ENCODE measurements at places on chromosomes 7 and 10. TPM values are rescaled to one million over a fixed set of nuclear protein-coding genes. Genes with fewer than 3 reads are reported as not detected.

DNA sequence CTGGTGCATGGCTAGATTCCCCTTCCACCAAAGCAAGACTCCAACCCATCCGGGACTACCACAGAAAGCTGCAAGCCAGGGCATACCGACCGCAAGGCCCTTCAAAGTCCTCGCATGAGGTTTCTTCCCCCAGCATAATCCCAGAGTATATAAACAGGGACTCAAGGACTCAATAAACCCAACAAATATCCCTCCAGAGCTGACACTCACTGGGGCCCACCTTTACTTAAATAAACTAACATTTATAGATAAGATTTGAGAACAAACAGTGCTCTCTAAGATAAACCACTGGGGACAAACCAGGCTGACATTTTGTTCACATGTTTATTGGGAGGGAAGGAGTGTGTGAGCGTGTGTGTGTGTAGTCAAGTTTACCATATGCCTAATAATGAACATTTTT lies 138.2 kb downstream of the ADAM12 start:
- no peak overlapping the region for H3K27ac ChIP-seq
- no peaks in the 10 kb centered on the region for H3K36me3 ChIP-seq
- peaks cover 22% of the 10 kb centered on the region for H3K4me1 ChIP-seq
- H3K27me3 ChIP-seq: no peaks in the 10 kb centered on the region

DNA sequence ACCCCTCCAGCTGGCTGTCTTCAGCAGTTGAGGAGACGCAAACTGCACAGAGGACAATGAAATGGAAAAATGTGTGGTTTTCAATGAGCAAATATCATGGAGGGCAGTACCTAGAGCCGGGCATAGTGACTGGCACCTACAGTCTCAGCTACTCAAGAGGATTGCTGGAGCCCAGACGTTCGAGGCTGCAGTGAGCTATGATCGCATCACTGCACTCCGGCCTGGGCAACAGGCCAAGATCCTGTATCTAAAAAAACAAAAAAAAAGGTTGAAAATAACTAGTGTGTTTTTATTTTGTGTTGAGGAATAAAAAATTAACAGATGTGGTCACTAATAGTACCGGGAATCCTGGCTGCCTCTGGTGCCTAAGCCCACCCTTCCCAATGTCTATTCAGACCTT lies 345.5 kb downstream of the GALNT17 start:
- no peaks in the 10 kb centered on the region for H3K4me1 ChIP-seq
- H3K27ac ChIP-seq: no peak overlapping the region
- no peak overlapping the region for H3K4me3 ChIP-seq

- H3K27ac ChIP-seq: no peak overlapping the region
- no peak for DNase-seq
- H3K4me1 ChIP-seq: peaks cover 42% of the 10 kb centered on the region
- H3K36me3 ChIP-seq: no peaks in the 10 kb centered on the region
These were observed 47.4 kb downstream of the SGMS1 start for GRCh38 chr10:50576245-50576815.

- no peak overlapping the region for H3K4me3 ChIP-seq
- peaks cover 33% of the 10 kb centered on the region for H3K4me1 ChIP-seq
- peak overlapping the region; percentile 77 for H3K27ac ChIP-seq
- no peak for DNase-seq
- no peaks in the 10 kb centered on the region for H3K27me3 ChIP-seq
These were observed 259.1 kb downstream of the KLF6 start for GRCh38 chr10:3525832-3526449.

GSTO2 gene
- 19.0 TPM for total RNA-seq

DNA sequence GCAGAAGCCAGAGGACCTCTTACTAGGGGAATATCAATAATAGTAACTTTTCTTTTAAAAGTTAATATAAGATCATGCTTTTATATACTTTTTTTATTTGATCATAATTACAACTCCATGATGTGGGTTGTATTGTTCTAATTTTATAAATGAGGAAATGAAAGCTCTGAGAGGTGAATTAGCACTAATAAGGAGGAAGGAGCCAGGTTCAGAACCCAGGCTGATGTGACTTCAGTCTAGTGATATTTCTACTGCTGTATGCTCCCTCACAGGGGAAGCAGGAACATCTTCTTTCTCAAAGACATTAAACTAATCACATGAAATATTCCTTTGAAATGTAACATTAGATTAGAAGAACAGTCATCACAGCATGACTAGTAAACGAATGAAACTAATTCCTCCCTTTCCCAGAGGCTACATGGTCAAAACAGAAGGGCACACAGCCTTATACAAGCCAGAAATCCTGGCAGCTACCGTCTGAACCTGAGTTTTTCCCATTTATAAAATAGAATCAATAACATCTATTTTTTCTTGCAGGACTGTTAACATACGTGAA lies 81.4 kb upstream of the GJD4 start:
- no peaks in the 10 kb centered on the region for H3K27me3 ChIP-seq
- H3K36me3 ChIP-seq: no peaks in the 10 kb centered on the region
- no peaks in the 10 kb centered on the region for H3K4me1 ChIP-seq
- no peak overlapping the region for H3K27ac ChIP-seq
- DNase-seq: no peak
- H3K4me3 ChIP-seq: no peak overlapping the region

- no peak overlapping the region for H3K27ac ChIP-seq
- H3K4me1 ChIP-seq: peaks cover 33% of the 10 kb centered on the region
- H3K4me3 ChIP-seq: no peak overlapping the region
- no peaks in the 10 kb centered on the region for H3K36me3 ChIP-seq
These were observed 33.5 kb downstream of the TSPAN15 start for GRCh38 chr10:69484736-69485135.

- H3K27me3 ChIP-seq: no peaks in the 10 kb centered on the region
- no peak for DNase-seq
- H3K4me3 ChIP-seq: no peak overlapping the region
- H3K4me1 ChIP-seq: no peaks in the 10 kb centered on the region
- H3K36me3 ChIP-seq: no peaks in the 10 kb centered on the region
These were observed 321.4 kb upstream of the AOAH start for GRCh38 chr7:37045681-37046179.

GRCh38 chr10:84743483-84743882 lies 415.1 kb downstream of the CCSER2 start:
- no peak overlapping the region for H3K27ac ChIP-seq
- no peaks in the 10 kb centered on the region for H3K4me1 ChIP-seq
- H3K4me3 ChIP-seq: no peak overlapping the region
- H3K27me3 ChIP-seq: no peaks in the 10 kb centered on the region
- no peak for DNase-seq

WNT16 gene
- 28.8 TPM for total RNA-seq

- H3K36me3 ChIP-seq: no peaks in the 10 kb centered on the region
- no peak for DNase-seq
- H3K4me1 ChIP-seq: no peaks in the 10 kb centered on the region
- no peak overlapping the region for H3K27ac ChIP-seq
These were observed 29.2 kb upstream of the NAMPT start for GRCh38 chr7:106313966-106314365.

CYP2C18 gene
- 15.2 TPM for total RNA-seq

GRCh38 chr7:24828891-24829661 lies 71.8 kb upstream of the GSDME start:
- peak overlapping the region; percentile 15 for H3K27ac ChIP-seq
- peaks cover 49% of the 10 kb centered on the region for H3K4me1 ChIP-seq
- no peaks in the 10 kb centered on the region for H3K36me3 ChIP-seq
- no peak for DNase-seq
- H3K27me3 ChIP-seq: no peaks in the 10 kb centered on the region
- no peak overlapping the region for H3K4me3 ChIP-seq

DNA sequence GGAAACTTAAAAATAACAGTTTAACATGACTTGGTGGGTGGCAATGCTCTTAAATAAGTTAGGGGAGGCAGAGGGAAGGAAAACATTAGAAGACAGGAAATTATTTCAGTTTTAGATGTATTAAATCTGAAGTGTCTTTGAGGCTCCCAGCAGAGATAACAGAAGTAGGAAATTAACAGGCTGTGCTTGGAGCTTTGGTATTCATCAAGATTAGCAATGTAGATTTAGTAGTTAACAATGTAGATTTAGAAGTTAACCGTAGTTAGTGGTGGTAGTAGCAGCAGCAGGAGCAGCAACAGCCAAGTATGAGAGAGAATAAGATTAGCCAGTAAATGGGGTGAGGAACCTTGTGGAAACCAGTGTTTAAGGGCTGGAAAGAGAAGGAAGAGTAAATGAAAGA lies 48.7 kb upstream of the UBN2 start:
- no peaks in the 10 kb centered on the region for H3K4me1 ChIP-seq
- H3K27ac ChIP-seq: no peak overlapping the region
- DNase-seq: no peak
- H3K27me3 ChIP-seq: no peaks in the 10 kb centered on the region
- H3K36me3 ChIP-seq: peaks cover 13% of the 10 kb centered on the region
- no peak overlapping the region for H3K4me3 ChIP-seq

DNA sequence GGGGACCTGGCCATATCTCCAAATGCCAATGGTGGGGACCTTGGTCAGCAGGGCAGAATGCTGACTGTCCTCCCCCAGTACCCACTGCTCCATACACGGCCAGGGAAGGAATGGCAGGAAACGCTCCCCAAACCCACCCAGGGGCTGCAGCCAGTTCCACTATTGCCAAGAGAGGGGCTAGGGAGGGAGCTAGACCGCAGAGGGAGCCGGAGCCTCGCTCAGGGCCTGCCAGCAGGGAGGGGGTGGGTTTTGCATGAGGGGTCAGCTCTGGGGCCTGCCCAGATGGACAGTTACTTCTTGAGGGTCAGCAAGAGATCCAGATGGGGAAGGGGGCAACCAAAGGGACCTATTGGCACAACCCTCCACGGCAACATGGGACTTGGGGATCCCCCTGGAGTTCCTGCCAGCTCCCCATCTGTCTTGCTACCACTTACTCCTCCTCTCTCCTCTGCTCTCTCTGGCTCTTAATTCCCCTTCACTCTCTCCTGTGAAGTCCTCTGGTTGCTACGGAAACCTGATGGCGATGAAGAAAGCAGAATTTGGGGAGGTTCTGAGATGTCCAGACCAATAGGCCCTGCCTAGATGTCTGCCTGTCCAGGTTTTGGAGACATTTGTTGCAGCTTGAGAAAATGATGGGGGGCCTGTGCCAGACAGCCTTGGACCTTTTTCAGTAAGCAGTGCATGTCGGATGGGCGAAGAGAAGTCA lies 12.6 kb downstream of the FGF8 start:
- peaks cover 12% of the 10 kb centered on the region for H3K27me3 ChIP-seq
- no peaks in the 10 kb centered on the region for H3K4me1 ChIP-seq
- H3K36me3 ChIP-seq: no peaks in the 10 kb centered on the region
- no peak overlapping the region for H3K4me3 ChIP-seq
- H3K27ac ChIP-seq: no peak overlapping the region

GRCh38 chr10:46080886-46081285 lies 34.8 kb upstream of the MSMB start:
- H3K27me3 ChIP-seq: no peaks in the 10 kb centered on the region
- H3K4me3 ChIP-seq: no peak overlapping the region
- no peak overlapping the region for H3K27ac ChIP-seq

DNA sequence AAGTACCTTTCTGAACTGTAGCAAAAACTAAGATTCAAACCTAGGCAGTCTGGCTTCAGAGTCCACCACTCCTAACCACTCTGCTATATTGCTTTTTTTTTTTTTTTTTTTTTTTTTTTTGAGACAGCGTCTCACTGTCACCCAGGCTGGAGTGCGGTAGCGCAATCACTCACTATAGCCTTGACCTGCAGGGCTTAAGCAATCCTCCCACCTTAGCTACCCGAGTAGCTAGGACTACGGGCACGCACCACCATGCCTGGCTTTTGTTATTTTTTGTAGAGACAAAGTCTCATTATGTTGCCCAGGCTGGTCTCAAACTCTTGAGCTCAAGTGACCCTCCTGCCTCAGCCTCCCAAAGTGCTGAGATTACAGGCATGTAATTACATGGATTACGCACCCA lies 10.1 kb upstream of the SLF2 start:
- no peaks in the 10 kb centered on the region for H3K4me1 ChIP-seq
- peaks cover 14% of the 10 kb centered on the region for H3K27me3 ChIP-seq
- no peak overlapping the region for H3K27ac ChIP-seq
- no peak overlapping the region for H3K4me3 ChIP-seq
- H3K36me3 ChIP-seq: no peaks in the 10 kb centered on the region
- no peak for DNase-seq

DNA sequence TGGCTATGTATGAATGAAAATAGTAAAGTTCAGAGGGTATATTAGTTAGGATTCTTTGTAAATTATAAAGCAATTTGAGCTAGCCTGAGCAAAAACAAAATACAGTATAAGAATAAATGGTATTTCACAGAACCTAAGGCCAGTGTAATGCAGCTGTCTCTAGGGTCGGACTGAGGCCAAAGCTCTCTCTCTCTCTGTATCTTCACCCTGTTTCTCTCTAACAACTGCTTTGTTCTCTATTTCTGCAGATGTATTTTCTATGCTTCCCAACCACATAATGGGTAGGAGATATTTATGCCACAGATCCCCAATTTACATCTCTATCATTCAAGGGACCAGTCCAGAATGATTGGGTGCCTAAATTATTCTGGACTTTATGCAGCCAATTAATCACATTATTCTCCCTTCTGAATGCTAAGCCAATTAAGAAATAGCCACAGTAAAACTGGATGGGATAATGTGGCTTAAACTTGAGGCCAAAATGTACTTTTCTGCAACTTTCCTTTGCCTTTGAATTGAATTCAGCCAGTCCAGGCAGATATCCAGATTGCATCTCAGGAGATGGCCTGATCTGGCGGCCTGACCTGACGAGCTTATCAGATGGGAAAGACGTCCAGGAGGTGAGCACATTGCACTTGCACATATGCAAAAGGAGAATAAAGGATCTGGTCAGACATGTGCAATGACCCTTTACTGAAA lies 24.6 kb upstream of the IMMP2L start:
- no peak for DNase-seq
- H3K4me1 ChIP-seq: no peaks in the 10 kb centered on the region
- H3K27ac ChIP-seq: no peak overlapping the region
- no peak overlapping the region for H3K4me3 ChIP-seq

- no peaks in the 10 kb centered on the region for H3K36me3 ChIP-seq
- no peak overlapping the region for H3K4me3 ChIP-seq
- no peak for DNase-seq
- no peak overlapping the region for H3K27ac ChIP-seq
These were observed 23.0 kb downstream of the ASB15 start for GRCh38 chr7:123624527-123625183.

- H3K4me3 ChIP-seq: no peak overlapping the region
- H3K27me3 ChIP-seq: no peaks in the 10 kb centered on the region
- no peak overlapping the region for H3K27ac ChIP-seq
- no peak for DNase-seq
- peaks cover 34% of the 10 kb centered on the region for H3K4me1 ChIP-seq
These were observed 5.3 kb downstream of the PPP1R3C start for GRCh38 chr10:91627344-91628102.

DNA sequence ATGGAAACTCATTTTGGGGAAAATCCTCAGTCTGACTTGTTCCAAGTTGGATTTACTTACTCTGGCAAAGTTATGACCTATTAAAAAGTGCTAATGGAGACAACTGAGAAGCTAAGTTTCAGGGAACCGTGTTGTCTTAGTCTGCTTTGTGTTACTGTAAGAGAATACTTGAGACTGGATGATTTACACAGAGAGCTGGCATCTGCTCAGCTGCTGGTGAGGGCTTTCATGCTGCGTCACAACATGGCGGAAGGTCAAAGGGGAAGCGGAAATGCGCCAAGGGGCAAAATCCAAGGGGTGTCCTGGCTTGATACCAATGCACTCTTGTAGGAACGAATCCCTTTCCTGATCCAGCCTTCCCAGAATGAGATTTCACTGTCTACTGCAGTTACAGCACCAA lies 46.4 kb downstream of the MTURN start:
- H3K27ac ChIP-seq: peak overlapping the region; percentile 7
- no peaks in the 10 kb centered on the region for H3K36me3 ChIP-seq
- peaks cover 40% of the 10 kb centered on the region for H3K4me1 ChIP-seq
- no peaks in the 10 kb centered on the region for H3K27me3 ChIP-seq
